ENCODE measurements at places on chromosomes 16 and 17.

DNA sequence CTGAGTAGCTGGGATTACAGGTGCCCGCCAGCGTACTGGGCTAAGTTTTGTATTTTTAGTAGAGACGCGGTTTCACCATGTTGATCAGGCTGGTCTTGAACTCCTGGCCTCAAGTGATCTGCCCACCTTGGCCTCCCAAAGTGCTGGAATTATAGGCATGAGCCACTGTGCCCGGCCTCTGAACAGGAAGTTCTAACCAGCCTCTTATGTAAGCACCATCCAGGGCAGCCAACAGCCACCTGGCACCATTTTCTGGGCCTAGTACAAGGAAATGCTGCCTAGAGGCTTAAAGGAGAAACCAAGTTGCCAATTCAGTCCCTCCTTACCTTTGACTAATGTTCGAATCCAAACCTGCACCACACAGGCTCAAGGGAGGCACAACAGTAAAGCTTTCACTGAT, 8.5 kb upstream of the SLC39A11 start:
- DNase-seq, result no peak

- peak; percentile 63 for DNase-seq
These were observed 1.0 kb downstream of the NME2 start for GRCh38 chr17:51166987-51167931.

DNA sequence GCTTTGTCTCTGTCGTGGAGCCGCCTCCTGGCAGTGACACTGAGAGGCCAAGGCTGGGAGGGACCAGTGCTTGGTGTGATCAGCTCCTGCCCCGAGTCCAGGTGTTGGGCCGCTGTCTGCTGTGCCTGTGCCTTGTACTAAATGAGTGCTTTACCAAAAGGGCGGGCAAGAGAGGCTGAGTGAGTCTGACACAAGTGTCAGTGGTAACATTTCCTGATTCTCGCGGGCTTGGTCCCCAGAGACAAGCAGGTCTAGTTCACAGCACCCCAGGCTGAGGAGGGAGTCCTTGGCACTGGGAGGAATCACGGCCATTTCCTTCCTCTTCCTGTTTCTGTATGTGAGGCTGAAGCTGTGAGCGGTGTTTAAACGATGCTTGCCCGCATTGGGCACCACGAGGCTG, 30.2 kb downstream of the PLD6 start:
- DNase-seq, result peak; percentile 16

DNA sequence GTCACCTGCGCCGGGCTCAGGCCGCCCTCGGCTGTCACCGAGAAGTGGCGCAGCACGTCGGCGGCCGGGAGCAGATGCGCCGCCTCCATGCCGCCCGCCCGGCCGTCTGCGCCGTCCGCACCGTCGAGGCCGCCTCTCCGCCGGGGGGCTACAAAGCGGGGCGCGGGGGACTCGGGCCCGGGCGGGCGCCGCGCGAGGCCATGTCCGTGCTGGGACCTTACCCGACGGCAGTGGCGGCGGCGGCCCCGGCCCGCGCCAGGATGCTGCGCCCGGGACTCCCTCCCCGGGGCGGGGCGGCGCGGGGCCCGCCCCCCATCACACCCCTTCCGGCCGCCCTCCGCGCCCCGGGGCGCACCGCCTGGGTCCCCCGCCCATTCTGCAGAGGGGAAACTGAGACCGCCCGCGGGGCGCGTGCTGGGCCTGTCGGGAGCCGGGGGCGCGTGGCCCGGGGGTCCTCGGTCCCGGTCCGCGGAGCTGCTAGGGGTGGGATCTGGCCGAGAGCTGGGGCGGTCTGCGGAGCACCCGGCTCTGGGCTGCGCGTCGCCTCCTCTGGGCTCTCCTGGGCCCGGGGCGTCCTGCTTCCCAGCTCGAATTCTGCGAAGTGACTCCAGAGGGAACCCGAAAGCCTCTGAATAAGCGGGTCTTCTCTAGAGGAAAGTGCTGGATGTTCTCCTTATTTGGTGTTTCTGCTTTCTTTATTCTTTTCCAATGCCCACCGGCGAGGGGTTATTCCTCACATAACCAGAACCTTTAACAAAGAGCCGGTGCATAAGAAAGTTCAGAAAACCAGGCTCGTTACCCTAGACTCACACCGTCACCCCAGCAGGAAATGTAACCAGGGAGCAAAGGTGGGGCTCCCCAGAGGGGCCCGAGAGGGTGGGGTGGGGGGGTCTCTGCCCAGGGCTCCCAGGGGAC, at the start of gene ATP2A3:
Gene ATP2A3 (minus strand): TSS at position 235 of the 915 bp plus-strand sequence. CDS start 146 bp downstream, at position 89.
- DNase-seq, result peak; percentile 73

DNA sequence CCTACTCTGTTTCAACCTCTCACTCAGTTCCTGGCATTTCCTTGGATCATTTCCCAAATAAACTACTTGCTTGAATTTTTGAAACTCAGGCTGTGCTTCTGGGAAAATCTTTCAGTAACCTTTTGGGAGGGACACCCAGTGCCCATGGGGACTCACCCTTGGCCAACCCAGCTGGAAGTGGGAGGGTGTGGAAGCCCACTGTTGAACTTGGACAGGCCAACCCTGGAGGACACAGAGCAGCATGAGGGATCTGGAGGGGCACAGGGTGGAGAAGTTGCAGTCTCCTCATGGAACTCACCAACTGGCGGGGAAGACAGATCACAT, 11.2 kb downstream of the RTN4RL1 start:
- no peak for DNase-seq

DNA sequence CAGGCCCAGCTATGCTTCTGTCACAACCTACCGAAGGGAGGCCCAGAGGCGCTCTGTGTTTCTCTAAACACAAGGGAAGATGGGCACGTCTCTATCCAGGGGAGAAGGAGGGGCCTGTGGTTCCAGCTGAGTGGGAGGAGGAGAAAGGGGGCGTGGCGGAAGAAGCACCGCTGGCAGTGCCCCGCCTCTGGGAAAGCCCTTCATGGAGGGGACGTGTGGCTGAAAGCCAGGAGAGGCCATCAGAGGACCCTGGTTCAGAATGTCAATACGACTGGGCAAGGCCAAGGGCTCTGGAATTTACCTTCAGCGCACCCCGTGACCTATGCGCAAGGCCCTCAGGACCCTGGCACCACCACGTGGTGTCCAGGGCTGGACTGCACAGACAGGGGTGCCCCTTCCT, 12.3 kb upstream of the SLC38A8 start:
- DNase-seq, result no peak

DNA sequence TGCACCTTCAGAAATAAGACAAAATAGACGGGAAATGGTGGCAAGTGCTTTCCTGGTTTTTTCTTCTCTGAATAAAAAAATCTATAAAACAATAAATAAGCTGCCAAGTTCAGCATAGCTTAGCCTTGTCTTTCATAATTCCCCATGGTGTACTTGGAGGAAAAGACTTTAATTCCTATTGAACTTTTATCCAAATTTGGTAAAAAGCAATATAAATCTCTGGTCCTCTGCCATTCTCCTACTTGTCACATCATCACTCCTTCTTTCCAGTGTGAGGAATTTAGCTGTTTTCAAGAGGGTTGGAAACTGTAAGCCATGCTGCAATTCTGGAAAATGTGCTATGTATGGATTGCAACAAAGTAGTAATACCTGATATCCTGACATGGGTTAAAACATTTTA, 551.8 kb upstream of the KIF2B start:
- DNase-seq, result no peak

DNA sequence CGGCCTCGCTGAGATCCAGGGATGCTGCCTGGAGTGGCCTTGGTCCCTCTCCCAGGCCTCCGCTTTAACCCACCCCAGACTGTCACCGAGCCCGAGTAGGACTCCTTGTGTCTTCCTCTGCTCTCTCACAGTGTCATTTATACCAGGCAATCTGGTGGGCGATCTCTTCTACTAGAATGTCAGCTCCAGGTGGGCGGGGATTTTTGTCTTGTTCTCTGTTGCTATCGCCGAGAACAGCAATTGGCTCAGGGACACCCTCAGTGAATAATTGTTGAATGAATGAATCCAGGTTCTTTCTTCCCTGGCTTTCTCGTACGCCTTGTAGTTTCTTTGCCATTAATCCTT, 591 bp downstream of the DHX38 start:
- DNase-seq, result no peak

DNA sequence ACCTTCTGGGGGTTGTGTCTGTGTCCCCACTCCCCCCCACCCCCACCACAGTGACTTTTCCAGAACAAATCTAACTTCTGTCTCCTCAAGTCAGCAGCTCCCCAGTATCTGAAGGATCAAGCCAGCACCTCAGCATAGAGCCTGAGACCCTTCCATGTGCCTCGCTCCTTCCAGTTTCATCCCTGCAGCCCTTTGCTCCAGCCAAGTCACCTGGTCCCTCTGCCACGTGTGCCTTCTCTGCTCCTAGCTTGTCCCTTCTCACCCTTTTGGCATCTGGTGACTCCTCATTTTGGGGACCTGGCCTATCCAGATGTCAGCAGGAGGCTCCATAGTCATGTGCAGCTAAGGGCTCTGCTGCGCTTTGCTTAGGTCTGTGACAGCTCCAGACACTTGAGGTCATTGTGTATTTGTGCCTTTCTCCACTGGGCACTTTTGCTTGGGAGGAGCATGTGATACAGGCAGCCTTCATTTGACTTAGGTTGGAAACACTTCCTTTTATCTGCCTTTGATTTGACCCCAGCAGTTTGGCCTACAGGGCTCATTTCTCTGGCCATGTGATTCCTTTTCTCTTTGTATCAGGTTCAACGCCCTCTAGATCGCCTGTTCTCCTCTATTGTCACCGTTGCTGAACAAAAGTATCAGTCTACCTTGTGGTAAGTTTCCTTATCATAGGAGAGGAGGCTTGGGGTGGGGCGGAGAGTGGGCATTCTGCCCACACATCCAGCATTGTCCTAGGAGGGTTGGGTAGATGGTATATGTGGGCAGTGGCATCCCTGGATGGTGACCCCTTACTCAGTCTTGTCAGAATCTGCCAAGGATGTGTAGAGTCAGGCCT, 7.1 kb upstream of the NFATC3 start:
- no peak for DNase-seq

DNA sequence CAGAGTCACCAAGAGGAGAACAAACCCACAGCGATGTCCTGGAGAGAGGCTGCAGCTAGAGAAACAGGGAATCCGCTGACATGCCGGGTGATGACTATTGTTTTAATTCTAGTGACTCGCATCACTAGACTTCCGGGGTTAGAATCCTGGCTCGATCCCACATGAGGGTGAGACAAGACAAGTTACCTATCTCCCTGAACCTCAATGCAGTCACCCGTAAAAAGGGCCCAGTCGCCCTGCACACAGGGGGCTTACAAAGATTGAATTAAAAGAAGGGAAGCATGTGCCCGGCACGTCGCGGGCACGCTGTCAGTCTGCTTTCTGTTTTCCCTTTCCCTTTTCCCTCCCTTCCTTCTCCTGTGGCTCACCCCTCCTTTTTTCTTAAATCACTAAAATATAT, 212.9 kb upstream of the FOXF1 start:
- no peak for DNase-seq

DNA sequence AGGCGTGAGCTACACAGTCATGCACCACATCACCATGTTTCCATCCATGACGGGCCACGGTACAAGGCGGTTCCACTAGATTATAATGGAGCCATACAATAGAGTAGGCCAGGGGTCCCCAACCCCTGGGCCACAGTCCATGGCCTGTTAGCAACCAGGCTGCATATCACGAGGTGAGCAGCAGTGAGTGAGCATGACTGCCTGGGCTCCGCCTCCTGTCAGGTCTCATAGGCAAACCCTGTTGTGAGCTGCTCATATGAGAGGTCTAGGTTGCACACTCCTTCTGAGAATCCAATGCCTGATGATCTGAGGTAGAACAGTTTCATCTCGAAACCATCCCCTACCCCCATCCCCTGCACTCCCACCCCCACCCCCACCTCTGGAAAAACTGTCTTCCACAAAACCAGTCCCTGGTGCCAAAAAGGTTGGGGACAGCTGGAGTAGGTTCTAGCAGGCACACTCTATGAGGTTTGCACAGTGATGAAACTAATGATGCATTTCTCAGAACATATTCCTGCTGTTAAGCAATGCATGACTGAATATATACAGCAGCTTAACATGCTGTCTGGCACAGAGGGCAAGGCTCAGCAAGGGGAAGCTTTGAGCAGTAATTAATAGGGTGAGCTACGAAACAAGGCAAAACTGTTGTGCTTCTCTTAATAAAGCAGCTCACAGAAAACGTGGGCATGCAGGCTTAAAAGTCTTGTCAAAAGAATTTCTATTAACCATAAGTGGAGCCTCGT, 108.0 kb downstream of the VPS53 start:
- no peak for DNase-seq

GRCh38 chr17:76709077-76709950, 1.5 kb downstream of the MXRA7 start:
- no peak for DNase-seq

GRCh38 chr17:34051046-34051445, 204.0 kb upstream of the CCL2 start:
- DNase-seq, result no peak

DNA sequence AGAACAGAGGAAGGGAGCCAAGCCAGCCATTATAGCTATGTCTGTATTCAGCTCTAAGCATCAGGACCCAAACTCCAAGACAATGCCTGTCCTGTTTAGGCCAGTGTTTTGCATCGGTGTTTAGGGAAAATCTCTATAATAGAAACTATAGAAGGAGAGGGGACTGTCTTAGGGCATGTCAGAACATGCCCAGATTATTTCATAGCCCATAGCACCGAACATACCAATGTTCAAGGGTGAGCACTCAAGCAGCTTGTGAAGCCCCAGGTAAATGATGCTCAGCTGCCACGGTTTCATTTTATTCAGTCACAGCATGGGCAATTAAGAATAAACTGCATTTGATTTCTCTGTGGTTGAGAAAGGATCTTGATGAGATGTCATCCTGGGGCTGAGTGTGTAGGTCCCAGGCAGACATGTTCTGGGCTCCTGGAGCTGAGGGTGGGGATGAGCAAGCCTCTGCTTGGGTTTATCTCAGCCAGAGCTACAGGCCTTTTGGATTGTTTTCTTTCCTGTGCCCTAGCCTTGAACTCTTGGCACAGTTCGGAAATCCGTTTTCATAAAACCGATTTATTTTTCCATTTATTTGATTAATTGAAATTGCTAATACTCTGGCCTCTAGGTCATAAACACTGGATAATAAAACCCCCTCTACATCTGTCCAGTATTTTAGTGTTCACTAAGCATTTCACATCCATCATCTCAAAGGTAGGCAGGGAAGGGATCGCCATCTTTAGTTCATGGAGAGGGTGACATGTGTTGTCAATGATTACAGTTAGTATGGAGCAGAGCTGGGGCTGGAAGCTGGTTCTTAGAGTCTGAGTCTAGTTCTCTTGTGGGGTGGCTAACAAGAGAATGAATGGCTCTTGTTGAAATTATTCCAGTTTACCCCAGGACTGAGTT, 290.7 kb upstream of the ASIC2 start:
- DNase-seq, result no peak

GRCh38 chr16:53211253-53211652, 156.5 kb downstream of the CHD9 start:
- no peak for DNase-seq

DNA sequence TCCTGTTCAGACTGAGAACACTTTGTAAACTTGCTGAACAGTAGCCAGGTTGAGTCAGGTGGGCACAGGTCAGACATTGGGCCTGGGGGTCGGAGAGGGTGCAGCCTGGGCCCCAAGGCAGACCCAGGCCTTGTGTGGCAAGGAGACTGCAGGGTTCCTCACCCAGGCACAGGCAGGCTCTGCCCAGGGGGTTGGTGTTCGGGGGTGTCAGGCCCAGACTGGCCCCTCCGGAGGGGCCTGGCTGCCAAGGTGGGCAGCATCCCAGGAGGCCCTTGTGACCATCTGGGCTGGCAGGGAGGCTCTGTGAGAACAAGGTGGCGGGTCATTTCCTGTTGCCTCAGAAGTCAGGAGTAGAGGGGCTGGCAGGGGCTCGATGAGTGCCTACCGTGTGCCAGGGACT, 585 bp upstream of the MYO15A start:
- no peak for DNase-seq
